ENCODE measurements at places on chromosomes 6 and 20.

GRCh38 chr6:45838451-45838850 is 177.2 kb downstream of the CLIC5 start:
- DNase-seq, result no peak

DNA sequence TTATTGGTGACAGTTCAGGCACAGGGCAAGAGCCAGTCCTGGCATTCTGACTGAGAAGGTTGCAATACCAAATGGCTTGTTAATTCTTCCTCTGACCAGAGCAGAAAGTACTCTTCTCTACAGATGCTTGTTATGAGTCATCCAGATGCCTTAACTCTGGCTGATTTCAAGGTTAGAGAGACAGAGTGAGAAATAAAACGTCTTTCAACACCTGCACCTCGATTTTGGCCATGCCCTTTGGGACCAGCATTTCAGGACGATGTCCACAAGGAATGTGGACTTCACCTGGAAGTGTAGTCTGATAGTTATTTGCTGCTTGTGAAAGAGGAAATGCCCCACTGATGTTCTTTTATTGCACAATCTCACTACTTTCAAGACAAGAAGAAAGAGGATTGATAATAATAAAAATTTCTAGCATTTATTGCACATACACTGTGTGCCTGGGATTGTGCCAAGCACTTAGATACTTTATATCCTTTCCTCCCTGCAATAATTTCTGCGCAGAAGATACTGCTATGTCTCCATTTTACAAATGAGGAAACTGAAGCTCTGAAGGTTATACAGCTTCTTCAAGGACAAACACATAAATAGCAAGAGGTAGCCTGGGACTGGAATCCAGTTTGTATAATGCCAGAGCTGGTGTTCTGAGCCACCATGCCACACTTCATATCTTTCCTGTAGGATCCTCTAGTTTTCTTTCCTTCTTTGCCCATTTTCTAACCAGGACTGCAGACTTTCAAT is 33.5 kb upstream of the MCM3 start:
- DNase-seq, result peak; percentile 81

GRCh38 chr6:138499303-138500018 is at the start of gene NHSL1:
NHSL1 (minus strand) TSS chr6:138499494; CDS start chr6:138499290, 204 bp downstream.
- DNase-seq, result peak; percentile 33

GRCh38 chr6:9316831-9317230 is 881.5 kb upstream of the SLC35B3 start:
- DNase-seq, result no peak

DNA sequence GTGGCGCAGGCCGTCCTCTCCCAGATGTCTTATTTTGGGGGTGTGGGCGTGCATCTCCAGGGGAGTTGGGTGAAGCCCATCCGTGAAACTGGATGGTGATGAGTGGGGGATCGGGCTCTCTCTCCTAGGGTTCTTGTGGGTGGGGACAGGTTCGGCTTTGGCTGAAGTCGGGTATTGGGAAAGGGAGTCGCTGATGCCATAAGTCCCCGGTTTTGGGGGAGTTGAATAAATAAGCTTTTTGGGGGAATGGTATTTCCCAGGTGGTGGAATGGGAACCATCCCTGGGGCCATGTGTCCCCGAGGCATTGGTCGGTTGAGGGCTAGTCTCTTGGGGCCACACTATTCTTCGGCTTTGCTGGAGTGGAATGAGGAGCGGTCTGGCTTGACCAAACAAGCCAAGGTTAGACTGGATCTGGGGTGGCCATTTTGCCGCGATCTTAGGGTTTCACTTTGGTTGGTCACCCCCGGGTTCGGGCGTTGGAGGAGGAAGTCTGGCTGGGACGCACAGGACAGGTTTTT is 481 bp downstream of the ZNF133 start:
- no peak for DNase-seq

DNA sequence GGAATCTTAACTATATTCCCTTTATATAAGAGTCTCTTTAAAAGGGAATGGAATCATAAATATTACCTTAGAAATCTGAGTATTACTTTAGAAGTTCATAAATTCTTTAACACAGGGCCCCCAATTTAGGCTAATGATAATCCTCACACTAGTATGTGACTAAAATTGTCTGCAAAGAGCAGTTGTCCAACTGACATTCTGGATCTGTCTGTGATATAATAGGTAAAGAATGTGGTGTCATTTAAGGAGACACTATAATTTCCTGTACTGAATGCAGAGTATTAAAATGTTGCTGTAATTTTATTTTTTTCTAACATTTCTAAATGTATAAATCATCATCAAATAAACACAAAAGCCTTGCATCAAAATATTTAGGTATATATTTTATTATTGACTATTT is 128.5 kb upstream of the DST start:
- no peak for DNase-seq

Measured in MV-4-11 (cell line).